Smooth muscle cell of the umbilical artery (primary cell): ENCODE measurements at places on chromosomes 1 and 21. TPM values are rescaled to one million over a fixed set of nuclear protein-coding genes. Genes with fewer than 3 reads are reported as not detected.

The FCRLB gene
- total RNA-seq: 0.89 and 3.7 TPM in 2 replicates

The NUP210L gene
- total RNA-seq: under 0.01 and 0.05 TPM in 2 replicates

The CLDN19 gene
- not detected in 2 replicates for total RNA-seq

The RBP7 gene
- total RNA-seq: not detected in 2 replicates

The OR2T11 gene
- not detected in 2 replicates for total RNA-seq

The BMP8A gene
- 0.30 and 0.32 TPM in 2 replicates for total RNA-seq

The FCRL5 gene
- total RNA-seq: not detected in 2 replicates

The GPATCH4 gene
- 13.4 and 20.9 TPM in 2 replicates for total RNA-seq

The FCRL4 gene
- total RNA-seq: not detected in 2 replicates

The SYCP1 gene
- total RNA-seq: not detected in 2 replicates

The PROK1 gene
- total RNA-seq: not detected in 2 replicates

The GJB5 gene
- total RNA-seq: 0.09 TPM in 1 of 2 replicates, not detected in the other

The OR2T34 gene
- total RNA-seq: not detected in 2 replicates

The ITLN1 gene
- total RNA-seq: not detected in 2 replicates

The PGLYRP3 gene
- total RNA-seq: not detected in 2 replicates

The RAB3B gene
- 5.3 and 31.8 TPM in 2 replicates for total RNA-seq

The HPCAL4 gene
- total RNA-seq: not detected in 2 replicates

The SLAMF9 gene
- 0.09 TPM in 1 of 2 replicates, not detected in the other for total RNA-seq

The CROCC gene
- 14.2 and 20.5 TPM in 2 replicates for total RNA-seq
